Amniotic epithelial cell (primary cell): ENCODE measurements at places on chromosomes 2 and 18.

DNA sequence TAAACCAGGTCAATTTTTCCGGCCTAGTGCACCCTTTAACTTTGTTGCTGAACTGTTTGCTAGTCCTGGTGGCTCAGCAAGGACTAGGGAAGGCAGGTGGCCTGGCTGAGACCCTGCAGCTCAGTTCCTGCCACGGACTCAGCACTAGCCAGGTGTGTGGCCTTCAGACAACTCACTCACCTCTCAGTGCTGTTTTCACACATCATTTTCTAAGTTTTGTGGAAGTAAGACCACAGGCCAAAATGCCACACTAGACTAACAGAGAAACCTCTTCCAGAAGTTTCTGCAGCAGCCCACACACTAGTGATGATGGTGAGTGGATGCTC, 65.9 kb upstream of the SLC1A4 start:
- DNase-seq = no peak

DNA sequence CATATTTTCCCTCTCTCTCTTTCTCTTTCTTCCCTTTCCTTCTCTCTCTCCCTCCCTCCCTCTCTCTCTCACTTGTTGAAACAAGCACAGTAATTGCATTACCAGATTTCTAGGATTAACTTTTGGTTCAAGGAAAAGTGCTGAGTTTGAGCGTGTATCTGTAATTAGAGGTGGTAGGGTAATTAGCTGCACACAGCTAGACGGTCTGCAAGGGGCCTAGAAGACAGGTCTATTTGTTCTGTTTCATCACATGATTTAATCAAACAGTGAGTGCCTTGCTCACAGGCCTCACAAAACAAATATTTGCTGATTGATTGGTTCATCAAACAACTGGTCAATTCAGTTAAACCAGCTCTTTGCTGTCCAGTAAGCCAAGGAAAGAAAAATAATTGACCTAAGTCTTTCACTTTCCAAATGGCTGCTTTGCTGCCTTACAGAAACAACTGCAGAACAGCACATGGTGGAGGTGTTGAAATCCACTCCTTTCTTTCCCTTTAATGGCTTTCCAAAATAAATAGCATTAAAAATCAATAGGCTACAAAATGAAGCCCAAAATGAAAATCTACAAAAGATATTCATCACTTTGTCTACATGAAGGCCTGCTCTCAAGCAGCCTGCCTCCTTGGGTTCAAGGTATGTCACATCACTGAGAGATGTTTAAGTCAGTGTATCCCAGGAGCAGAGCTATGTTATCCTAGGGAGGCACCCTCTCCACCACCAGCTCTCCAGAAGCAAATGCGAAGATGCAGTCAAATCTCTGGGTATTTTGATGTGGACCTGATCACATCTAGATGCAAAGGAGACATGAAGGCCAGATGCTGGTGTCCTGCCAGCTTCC, 264.4 kb upstream of the SIX2 start:
- DNase-seq = no peak

DNA sequence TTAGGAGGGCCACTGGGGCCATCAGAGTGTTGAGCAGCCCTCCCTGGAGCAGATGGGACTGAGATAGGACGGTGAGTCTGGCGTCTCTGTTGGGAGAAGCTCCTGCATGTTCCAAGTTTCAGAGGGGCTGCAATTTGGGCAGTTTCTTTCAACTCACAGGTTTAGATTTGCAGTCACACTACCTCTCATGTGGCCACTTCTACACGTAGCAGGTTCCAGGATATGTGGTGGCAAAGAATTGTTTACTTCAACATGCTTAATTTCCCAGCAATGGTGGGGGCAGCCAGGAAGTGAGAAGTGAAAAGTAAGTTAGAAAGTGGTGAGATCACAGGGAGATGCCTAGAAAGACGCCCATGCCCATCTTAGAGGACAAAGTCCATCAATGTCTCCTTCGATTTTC, 9.3 kb downstream of the NCK2 start:
- DNase-seq = no peak

GRCh38 chr2:72945450-72946019, 28.2 kb downstream of the EMX1 start:
- no peak for DNase-seq

DNA sequence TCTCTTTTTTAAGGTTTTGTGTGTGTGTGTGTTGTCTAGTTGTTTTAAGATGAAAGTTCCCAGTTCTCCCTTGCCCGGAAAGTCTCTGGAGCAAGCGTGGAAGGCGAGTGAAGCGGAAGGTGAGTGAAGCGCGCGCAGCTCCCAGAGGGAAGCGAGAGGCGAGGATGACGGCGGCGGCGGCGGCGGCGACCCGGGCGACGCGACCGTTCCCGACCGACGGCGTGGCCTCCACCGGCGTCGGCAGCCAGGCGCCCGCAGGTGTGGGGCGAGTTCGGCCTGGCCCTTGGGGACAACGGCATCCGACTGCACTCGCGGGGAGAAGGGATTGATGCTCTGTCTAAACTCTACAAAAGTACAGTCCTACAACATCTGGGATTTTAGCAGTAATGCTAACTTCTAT, 321.9 kb downstream of the CELF4 start:
- DNase-seq = no peak

- peak; percentile 35 for DNase-seq
Observed at GRCh38 chr2:230347659-230348305, 20.8 kb downstream of the SP140L start.

- DNase-seq = peak; percentile 84
Observed at GRCh38 chr2:85445316-85446295, 27.1 kb downstream of the SH2D6 start.

DNA sequence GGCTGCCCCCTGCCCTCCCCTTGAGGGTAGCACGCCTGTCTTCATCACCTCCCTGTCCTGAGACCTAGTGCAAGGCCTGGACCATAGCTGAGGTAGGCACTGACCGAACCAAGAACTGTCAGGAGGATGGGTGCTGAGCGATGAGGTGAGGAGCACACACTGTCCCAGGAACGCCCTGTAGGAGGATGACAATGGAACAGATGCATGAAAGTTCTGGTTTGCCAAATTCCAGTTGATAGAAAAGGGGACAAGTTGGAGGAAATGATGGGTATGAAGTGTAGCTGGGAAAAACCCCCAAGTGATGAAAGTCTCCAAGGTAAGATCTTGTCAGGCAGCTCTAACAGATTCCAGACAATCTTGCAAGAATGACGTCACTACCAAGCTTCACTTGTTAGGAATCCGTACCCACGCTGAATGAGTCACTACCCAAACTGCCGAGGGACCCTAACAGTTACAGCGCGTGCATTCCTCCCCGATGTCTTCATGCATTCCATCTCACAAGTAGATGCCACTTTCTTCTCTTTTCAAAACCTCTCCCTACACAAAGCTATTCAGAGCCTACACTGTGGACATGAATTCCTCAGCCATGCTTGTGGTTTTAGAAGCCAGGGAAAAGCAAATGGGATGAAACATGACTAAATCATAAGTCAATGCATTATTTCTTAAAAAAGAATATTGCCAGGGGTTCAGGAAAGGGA, 27.6 kb downstream of the MRPL33 start:
- peak; percentile 100 for DNase-seq

DNA sequence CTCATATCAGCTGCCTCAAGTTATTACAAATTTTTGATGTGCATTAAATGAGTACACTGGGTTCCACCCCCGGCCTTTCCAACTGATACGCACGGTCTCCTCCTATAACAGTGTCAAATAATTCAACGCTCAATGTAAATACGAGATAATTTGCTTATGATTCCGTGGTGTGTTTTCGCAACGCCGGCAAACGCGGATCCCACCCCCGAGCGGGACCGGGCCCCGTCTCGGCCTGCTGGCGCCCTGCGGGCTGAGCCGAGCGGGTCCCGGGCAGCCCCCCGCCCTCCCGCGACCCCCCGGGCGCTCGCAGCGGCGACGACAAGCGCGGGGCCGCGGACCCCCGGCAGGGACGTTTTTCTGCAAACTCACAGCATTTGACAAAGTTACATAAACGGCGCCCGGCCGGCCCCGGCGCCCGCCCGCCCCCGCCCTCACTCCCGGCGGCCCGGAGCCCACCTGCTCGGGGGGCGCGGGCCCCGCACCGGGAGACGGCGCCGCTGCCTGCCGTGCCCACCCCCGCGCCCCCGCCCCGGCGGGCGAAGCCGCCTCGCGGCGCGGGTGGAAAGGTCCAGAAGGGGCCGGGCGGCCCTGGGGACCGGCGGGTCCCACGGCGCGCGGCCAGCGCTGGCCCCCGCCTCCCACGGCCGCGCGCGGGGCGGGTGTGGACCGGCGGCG, 762 bp downstream of the HDAC4 start:
- DNase-seq = peak; percentile 77
